Amniotic stem cell (primary cell): ENCODE measurements at places on chromosomes 5 and 9.
A peak's percentile ranks its signal among the peaks of the same experiment; 100 is the strongest.

DNA sequence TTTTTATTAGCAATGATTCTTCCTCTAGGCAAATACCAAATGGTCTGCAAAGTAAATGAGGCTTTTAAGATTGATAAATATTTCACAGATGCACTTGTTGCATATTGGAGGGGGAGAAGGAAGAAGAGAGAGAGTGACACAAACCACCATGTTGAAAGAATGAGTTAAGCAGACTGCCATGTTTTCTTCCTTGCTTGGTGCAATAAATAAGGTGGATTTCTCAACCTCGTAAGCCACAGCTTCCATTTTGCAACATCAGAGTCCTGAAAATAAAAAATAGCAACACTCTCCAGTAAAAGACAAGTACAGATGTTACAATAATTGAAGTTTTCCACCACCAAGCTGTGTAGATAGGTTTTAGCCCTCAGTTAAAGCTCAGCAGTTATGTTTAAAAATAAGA lies 202.9 kb downstream of the SGCD start:
- DNase-seq = no peak

- no peak for DNase-seq
These were observed 8.7 kb downstream of the APTX start for GRCh38 chr9:32992595-32993238.

DNA sequence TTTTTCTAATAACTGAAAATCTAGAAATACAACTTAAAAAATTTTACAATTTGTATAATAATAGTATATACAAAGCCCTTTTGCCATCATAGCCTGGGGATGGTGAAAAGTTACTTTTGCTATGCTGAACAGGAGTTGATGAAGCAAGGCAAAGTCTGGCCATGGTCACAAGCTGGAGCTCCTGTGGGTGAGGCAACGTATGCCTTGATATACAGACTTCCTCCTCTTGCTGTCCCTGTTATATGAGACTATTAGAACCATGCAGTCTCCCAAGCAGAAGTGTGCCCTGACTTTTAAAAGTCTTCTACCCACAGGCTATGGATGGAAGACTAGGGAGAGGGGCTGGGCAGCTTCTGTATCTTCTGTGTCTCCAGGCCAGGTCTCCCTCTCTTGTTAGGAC lies 15.7 kb downstream of the FAM151B start:
- no peak for DNase-seq

GRCh38 chr5:121707178-121707577 lies 144.5 kb upstream of the FTMT start:
- DNase-seq = no peak

- DNase-seq = no peak
These were observed 10.4 kb downstream of the CCL28 start for GRCh38 chr5:43401827-43402226.

DNA sequence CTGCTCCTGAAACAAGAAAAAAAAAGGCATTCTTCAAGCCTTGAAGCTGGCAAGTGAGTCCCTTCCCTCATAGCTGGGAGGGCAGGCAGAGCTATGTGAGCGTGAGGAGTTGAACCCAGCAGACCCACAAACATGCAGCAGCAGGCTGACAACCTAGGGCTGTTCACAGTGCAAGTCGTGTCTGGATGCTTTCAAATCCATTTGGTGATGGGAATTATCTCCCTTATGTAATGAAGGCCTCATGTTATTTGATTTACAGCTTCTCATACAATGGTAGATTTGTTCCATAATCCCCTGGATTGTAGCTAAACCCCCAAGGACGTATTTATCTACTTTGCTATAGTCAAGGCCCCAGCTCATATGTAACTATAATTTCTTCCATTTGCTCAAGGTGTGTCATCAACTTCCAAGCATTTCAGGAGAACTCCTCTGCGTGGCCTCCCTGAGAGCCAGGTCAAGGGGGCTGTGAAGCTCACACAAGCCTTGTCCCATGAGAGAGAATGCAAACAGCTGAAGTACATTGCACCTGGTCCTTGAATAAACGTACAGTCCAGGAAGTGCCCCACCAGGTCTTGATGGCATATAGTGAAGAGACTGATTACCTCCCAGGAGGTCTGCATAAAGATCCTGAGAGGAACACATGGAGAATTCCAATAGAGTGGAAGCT lies 124.8 kb upstream of the SLC1A3 start:
- no peak for DNase-seq

GRCh38 chr5:134460551-134460950 lies 48.9 kb upstream of the CDKN2AIPNL start:
- no peak for DNase-seq

GRCh38 chr5:128869970-128870369 lies 95.3 kb upstream of the SLC27A6 start:
- no peak for DNase-seq

GRCh38 chr5:16666883-16667398 lies 50.1 kb upstream of the RETREG1 start:
- no peak for DNase-seq

- no peak for DNase-seq
These were observed 217.0 kb upstream of the TARS1 start for GRCh38 chr5:33223563-33224284.

DNA sequence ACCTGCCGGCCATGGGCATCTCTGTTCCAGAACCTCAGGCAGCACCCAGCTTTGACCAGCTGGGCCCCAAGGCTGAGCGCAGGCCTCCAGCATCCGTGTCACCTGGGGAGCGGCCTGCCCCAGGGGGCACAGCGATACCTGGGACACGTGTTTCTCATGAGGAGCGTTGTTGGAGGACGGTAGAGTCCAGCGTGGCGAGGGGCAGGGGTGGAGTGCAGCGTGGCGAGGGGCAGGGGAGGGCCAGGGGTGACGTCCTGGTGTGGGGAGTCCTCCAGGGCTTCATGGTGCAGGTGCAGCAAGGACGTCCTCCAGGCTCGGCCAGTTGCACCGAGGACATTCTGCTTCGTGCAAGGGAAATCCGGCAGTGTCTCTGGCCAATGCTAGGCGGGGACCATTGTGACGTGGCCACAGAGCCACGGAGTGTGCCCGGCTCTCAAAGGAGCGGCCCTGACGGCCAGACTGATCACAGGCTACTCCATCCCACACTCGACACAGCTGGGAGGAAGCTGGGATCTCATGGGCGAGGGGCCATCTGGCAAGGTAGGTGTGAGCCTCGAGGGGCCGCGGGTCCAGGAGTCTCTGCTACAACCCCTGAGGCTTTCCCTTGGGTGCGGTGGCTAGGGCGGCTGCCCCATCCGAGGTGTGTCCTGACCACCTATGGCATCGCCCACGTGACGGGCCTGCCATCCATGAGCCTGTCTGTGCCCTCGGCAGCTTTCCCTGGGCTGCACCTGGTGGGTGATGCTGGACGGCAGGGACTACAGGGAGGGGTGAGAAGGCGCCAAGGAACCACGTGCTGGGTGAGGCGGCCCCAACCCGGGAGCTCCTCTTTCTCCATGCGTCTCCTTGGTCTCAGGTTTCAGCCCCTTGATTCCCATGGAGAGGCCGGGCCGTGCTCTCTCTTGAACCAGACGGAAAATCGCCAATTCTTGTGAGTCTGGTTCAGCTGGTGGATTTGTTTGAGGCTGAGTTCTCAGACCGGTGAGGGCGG lies 33.8 kb downstream of the SLC9A3 start:
- DNase-seq = no peak

GRCh38 chr5:13536933-13537332 lies 407.6 kb downstream of the DNAH5 start:
- no peak for DNase-seq

- DNase-seq = no peak
These were observed 229.2 kb upstream of the FAM174A start for GRCh38 chr5:100306000-100306399.

DNA sequence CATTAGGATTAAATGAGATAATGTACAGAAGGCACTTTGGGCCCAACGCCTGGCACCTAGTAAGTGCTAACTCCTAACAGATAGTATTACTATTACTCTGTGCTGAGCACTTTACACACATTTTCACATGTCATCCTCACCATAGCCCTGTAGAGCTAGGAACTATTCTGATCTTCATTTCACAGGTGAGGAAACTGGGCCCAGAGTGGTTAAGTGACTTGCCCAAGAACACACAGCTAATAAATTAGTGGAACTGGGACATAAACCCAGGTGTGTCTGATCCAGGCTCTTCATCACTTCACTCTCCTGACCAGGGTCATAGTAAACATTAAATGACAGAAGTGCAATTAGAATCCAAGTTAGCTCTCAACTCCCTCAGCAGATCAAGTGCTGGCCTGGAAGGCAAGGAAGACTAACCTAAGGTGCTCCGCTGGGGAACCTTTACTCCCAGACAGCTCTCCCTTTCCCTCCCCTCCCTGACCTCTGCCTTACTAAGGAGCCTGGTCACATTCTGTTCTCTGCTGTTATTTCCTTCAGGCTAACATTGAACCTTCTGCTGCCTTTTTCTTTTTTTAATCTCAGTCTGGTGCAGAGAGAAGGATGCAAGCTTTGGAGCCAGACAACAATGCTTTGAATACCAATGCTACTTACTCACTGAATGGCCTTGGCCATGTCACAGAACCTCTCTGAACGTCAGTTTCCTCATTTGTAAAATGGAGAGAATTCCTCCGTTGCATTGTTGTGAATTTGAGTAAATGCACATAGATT lies 4.1 kb upstream of the ADRA1B start:
- peak; percentile 37 for DNase-seq

- DNase-seq = no peak
These were observed 26.6 kb downstream of the GADD45G start for GRCh38 chr9:89631384-89631783.

DNA sequence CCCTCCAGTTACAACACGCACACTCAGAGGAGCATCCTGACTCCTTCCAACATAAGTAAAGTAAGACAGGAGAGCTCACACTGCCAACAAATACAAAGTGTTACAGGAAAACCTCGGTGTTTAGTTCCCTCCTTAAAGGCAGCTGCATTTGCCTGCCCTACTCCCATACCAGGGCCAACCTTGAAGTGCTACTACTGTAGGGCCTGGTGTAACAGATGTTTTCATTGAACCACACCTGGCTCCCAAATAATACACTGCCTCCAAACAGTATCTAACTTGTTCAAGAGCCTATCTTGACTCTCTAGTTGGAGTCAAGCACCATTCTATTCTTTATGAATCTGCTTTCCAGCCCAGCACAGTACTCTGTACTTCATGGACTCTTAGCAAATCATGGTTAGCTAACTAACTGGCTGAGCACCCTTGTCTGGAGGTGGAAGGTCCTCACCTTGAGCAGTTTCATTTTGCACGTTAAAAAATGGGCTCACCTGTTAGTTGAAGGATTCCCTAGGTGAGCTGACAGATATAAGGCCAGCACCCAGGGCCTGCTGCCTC lies 34.6 kb downstream of the TTC39B start:
- no peak for DNase-seq

DNA sequence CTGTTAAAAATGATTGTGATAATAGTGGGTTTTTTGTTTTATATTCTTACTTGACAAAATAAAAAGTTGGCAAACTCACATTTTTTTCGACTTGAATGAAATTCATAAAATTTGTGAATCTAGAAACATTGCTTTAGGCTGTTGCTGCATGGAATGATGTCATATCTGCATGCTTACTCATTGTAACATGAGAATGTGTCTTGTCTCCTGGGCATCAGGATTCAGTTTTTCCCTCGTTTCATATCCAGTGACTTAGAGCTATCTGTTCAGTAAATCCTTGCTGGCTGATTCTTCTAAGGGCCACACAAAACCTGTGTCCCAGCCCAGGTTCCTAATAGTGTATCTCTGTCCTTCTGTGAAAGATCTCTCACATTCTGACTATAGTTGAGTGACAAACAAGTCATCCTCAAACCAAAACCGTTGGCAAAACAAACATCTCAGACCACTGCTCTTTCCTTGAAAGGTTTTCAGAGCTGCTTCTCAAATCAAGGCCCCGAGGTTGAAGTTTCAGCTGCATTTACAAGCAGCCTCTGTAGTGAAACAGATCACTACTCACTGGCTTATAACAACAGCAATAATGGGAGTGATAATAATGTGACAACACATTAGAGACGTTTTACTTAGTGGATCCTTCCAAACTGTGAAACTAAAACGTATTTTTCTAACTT lies 95.0 kb downstream of the NPR3 start:
- peak; percentile 68 for DNase-seq

DNA sequence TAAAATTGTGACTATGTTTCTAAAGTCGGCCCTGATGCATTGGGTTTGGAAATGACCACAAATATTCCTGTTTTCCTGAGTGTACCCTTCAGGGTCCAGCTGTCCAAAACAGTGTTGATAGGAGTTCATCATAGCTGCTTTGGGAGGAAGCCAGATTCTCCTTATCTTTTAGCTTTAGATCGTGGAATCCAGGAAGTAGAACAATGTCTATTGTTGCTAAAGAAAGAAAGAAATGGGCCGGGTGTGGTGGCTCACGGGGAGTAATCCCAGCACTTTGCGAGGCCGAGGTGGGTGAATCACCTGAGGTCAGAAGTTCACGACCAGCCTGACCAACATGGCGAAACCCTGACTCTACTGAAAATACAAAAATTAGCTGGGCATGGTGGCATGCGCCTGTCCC lies 9.5 kb downstream of the CAVIN4 start:
- no peak for DNase-seq
